Stimulated activated CD4-positive, alpha-beta T cell treated with anti-CD3 and anti-CD28 coated beads, Interleukin-12 subunit alpha, Interleukin-12 subunit beta, amount 100 ng/mL, for 48 hours (primary cell): ENCODE measurements at places on chromosomes 2 and 18.

DNA sequence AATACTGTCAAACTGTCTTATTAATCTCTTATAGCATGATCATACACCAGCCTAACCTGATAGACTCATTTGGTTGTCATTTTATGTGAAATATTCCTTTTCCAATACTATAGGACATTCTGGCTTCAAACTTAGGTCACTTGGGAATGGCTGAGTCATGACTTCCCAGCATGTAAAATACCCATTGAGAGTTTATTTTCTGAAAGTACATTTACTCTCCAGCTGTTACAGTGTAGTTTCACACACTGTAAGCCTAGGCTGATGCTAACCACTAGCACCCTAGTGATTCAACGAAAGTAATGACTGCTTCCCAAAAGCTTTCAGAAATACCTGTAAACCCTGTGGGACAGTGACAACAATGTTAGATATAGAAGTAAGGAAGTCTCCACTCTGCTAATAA is 93.8 kb downstream of the FIGN start:
- no peak for DNase-seq

- no peak for DNase-seq
These were observed 18.2 kb upstream of the ADAM17 start for GRCh38 chr2:9573840-9574239.

DNA sequence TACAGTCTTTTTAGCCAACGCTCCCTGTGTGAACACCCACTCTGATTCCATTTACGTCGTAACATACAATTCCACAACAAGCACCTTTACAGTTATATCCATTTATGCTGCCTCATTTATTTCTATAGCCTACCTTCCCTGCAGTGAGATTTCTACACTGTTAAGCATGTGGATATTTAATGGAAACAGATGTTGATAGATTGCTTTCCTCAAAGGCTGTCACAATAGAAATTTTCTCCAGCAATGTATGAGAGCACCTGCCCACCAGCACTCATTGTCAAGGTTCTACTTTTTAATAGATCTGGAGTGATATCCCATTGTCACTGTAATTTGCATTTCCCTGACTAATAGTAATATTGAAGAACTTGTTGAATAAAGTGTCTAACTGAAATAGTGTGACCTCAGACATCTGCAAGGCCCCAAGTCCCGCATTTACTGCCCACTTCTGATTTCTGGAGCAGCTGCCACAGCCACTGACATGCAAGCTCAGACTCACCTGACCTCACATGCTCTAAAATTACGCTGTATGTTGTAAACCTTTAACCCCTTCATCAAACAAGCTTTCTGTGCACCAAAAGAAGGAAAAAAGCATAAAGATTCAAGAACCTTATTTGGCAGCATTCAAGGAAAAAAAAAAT is 295.1 kb downstream of the CNTNAP5 start:
- DNase-seq: no peak

DNA sequence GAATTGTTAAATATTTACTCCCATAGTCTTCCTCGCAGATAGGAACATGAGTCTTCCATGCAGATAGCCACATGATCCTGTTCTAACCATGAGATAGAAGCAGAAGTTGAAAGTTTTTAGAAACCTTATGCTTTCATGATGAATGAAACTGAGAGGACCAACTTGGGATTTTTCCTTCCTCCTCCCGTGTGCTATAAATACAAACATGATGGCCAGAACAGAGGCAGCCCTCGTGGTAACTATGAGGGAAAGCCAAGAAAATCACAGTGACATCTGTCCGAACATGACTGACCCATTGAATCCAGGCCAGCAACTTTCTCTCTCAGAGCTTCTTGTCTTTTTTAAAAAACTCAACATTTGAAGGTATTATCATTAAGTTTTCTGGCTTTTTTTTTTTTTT is 78.5 kb downstream of the ACAA2 start:
- DNase-seq: no peak

GRCh38 chr2:127158614-127159290 is 51.8 kb upstream of the BIN1 start:
- DNase-seq: no peak

GRCh38 chr2:10260130-10260529 is 42.6 kb upstream of the HPCAL1 start:
- no peak for DNase-seq

DNA sequence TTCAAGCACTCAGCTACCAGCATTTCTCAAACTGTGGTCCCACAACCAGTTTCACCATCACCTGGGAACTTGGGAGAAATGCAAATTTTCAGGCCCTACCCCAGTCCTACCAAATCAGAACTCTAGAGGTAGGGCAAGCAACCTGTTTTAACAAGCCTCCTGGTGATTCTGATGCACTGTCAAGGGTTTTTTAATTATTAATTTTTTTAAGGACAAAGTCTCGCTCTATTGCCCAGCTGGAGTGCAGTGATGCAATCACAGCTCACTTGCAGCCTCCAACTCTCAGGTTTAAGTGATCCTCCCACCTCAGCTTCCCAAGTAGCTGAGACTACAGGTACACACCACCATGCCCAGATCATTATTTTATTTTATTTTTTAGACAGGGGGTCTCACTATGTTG is 7.8 kb downstream of the ACMSD start:
- no peak for DNase-seq

- no peak for DNase-seq
These were observed 56.5 kb upstream of the COL5A2 start for GRCh38 chr2:189236066-189236465.

DNA sequence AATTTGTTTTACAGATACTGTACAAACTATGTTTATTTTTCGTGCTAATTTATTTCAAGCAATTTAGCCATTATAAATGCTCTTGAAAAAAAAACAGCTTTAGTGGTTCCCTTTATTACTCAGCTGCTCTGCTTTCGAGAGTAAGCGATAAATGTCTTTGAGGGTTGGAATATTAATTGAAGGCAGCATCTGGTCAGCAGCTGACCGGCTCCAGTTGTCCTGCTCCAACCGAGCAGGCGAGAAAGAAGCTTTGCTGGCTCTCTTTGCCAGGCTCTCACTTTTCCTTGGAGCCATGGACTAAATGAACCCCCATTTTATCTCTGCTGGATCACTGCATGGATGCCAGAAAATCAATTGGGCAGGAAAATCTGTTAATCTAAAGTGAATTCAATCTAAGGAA is 147.4 kb downstream of the LNPK start:
- no peak for DNase-seq
